ENCODE measurements at places on chromosomes 4 and X.

DNA sequence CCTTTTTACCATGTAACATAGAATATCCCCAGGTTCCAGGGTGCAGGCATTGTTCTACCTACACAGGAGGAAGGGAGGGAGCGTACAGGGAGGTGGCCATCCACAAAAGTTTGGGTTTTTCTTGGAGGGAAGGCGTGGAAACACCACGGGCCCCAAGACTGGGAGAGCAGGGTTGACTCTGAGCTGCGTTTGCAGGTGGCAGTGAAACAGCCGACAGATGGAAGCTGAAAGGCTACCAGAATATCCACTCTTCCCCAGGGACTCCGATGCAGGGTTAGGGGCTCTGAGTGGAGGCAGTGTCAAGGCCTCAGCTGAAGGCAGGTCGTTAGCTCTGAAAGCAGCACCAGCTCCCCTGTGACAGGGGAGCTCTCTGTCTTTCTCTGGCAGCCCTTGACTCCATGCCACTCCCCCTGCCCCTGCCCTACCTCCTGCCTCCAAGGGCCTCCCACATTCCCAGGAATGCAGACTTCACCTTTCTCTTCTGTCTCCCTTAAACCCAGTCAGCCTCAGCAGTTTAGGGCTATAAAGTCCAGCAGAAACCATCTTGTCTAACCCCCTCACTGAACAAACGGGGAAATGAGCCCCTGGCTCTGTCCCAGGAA is 14.0 kb upstream of the GLOD5 start:
- DNase-seq, result no peak

- DNase-seq, result no peak
Measured at GRCh38 chrX:43581888-43582539, 74.1 kb upstream of the MAOA start.

- DNase-seq, result no peak
Measured at GRCh38 chrX:9942086-9942485, 25.1 kb upstream of the CLDN34 start.

DNA sequence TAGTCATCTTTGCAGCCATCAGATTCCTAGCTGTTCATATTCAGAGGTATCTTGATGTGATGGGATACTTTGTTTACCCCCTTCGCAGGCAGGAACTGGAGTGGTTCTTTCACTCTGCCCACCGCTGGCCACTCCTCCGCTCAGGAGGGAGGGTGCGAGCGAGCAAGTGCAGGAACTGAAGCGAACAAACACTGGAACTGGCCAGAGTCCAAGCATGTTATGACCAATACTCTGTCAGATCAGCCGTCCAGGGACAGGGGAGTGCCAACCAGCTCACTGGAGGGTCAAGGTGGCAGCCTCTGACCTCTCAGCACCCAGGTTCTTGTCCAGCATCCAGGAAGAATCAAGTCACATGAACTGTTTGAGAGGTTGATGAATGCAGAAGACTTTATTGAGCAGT is 18.0 kb upstream of the MANBA start:
- DNase-seq, result no peak

- DNase-seq, result no peak
Measured at GRCh38 chr4:182231496-182231895, 11.7 kb upstream of the TENM3 start.

- DNase-seq, result no peak
Measured at GRCh38 chr4:180766045-180766444, 1477.2 kb upstream of the TENM3 start.

DNA sequence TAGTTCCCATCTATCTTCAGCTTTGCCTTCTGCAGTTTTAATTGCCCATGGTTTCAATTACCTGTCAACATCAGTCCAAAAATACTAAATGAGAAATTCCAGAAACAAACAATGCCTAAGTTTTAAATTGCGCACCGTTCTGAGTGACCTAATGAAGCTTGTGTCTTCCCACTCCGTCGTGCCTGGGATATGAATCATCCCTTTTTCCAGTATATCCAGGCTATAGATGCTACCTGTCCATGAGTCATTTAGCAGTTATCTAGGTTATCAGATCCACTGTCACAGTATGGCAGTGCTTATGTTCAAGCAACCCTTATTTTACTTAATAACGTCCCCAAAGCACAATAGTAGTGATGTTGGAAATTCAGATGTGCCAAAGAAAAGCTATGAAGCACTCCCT is 363.6 kb upstream of the FAM241A start:
- peak; percentile 9 for DNase-seq

GRCh38 chr4:184824081-184824775 is 1.5 kb downstream of the ACSL1 start:
- DNase-seq, result peak; percentile 56

DNA sequence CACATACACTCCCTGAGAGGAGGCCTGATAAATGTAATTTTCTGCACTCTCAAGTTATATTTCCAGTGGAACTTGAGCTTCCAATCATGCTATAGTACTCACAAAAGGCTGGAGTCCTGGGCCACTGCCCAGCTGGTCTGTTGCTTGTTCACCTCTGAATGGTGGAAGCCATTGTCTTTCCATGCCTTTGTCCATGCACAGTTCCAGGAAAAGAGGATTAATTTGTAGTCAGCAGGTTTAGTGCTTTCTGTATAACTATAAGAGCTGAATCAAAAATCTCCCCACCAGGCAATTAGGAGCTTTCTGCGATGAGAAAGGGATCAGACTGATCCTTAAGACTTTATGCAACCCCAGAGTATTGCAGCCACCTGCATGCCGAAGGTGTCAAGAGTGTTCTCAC is 195.4 kb upstream of the PGRMC2 start:
- no peak for DNase-seq

DNA sequence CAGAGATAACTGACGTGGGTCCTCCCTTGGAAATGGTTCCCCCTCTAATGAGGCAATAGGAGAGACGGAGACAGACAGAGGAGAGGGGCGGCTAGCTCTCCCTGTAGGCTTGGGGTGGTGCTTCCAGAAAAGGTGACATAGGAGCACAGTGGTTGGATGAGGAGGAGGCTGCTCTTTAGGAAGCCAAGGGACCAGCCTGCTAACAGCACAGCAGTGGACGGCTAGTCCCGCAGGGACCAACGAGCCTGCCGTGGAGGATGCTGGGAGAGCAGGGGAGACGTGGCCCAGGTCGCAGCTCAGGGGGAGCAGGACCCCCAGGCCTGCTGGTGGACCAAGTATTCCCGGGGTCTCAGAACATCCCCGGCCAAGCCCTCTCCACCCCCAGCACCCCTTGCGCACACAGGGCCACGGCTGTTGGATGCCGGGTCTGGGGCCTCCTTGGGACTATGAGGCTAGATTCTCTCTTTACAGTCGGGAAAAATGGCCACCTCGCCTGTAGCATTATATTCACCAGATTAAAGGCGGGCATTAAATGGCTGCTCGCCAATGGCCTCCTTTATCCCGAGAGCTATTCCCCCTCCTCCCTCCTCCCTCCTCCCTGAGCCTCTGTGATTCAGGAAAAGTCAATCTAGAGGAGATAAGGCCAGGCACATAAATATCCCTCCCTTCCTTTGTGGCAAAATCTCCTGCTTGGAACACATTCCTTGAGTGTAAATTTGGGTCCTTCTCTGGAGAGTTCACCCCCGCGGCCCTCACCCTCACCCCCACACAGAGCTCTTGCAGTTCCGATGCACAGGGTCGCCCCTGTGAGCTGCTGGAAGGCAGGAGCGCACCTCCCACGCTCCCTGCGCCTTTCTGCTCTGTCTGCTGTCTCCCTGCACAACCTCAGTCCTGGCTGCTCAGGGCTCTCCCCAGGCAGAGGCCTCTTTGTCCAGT is 30.5 kb upstream of the NSG1 start:
- no peak for DNase-seq

- DNase-seq, result peak; percentile 43
Measured at GRCh38 chr4:41632481-41633073, 94.6 kb downstream of the LIMCH1 start.

- peak; percentile 43 for DNase-seq
Measured at GRCh38 chr4:16641971-16642370, 256.5 kb downstream of the LDB2 start.

DNA sequence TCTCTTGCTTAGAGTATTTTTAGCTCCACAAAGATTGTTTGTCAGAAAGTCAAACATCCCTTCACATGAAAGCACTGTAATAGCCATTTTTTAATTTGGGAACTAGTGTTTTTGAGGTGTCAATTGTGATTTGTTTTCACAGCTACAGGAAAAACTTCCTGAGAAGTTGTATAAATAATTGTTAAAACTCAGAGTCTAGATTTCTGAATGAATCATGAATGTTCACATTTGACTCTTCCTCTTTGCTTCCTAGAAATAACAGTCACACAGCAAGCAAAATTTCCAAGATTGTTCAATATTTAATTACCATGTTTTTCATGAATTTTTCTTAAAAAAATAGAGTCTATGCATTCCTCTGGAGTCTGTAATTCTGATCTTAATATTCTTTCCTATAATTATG is 156.9 kb upstream of the SLC7A11 start:
- DNase-seq, result no peak

DNA sequence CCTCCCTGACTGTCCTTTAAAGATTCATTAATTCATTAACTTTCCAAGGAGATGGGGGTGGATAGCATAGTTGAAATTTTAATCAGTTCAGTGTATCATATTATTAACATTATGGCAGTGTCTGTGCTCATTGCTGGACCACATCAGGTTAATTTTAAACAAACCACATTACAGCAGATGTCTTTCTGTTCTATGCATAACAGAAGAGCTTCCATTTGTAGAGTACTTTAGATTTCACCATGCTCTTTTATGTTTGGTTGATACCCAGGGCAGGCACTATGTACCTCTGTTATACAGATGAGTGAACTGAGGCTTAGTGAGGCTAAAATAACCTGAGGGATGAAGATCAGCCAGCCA is 41.1 kb downstream of the AFF2 start:
- DNase-seq, result no peak

DNA sequence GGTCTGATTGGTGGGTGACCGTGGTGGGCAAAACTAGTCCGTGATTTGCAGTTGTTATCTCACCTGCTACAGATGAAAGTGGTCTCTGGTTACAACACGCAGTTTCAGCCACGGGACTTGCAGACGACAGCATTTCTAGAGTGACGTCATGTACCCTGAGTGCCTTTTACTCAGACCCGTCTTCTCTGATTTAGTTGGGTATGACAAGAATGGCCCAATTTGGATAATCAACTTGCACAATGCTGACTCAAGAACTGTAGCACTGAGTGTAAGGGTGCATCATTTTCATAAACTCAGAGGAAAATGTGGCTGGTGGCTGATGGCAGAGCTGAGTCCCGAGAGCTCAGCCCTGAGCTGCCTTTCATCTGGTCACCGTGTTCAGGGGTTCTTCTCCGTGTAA is 281.4 kb upstream of the FRG1 start:
- DNase-seq, result no peak

DNA sequence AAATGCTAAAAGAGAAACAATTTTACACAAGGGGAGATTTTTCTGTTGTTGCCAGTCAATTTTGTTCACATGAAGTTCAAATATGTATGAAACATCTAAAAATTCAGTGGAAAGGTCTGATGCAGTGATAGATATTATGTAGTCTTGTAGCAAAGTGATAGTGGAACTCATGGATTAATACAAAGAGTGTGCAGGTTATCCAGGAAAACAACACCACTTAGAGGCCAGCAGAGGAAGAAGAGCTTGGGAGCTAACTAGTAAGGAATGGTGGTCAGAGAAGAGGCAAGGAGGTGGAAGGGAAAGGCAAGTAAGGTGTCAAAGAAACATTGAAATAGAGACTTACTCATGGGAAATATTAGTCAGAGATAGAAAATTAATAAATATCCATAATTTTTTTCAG is 395.6 kb downstream of the MAPK10 start:
- DNase-seq, result no peak

- no peak for DNase-seq
Measured at GRCh38 chrX:154354013-154354412, 20.4 kb downstream of the FLNA start.

GRCh38 chr4:171353535-171353934 is 459.7 kb upstream of the GALNTL6 start:
- no peak for DNase-seq

DNA sequence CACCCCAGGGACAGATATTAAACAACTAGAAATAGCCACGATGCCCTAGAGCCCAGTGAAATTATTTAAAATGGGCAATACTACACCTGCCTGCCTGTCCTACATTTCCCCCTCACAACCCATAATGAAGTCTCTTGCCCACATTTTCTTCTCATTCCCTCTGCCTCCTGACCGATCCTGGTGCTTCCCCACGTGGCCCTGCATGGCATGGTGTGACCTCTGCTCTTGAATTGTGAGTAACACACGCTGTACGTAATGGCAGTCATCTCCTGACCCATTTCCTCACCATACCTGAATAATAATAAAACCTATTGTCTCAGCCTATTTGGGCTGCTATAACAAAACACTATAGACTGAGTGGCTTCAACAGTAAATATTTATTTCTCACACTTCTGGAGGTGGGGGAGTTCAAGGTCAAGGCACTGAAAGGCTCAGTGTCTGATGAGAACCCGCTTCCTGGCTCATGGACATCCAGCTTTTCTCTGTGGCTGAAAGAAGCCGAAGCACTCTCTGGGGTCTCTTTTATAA is 77.0 kb upstream of the ENPP6 start:
- no peak for DNase-seq

DNA sequence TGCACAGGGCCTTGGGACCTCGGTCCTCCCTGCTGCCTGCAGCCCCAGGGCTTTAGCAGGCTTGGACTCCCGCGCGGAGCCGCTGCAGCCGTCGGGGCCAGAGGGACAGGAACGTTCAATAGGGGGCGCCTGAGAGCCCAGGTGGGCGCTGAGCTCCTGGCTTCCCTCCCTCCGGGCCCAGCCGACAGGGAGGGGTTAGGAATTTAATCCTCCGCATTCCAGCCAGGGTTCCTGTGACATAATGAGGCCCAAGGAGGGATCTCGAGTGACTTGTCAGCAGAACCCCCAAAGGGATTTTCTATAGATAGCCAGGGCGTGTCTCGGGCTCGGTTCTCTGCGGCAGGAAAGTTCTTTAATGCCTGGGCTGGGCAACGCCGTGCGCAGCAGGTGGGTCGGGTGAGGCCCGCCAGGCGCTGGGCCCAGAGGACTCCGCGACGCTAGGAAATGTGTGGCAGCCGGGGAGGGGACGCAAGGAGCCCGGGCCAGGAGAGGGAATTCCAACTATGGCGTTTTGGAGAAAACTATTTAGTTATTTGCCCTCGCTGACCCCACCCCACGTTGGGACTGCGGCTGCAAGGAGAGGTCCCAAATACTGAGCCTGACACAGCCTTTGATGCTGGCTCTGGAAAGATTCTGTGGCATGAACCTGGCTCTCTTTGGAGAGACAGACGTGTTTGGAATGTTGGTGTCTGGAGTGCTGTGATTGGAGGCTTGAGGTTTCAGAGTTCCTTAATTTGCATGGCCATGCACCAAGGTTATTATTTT is 285.2 kb upstream of the GATB start:
- no peak for DNase-seq

- no peak for DNase-seq
Measured at GRCh38 chr4:156132196-156132595, 178.5 kb upstream of the CTSO start.

GRCh38 chr4:165905405-165906027 is 32.5 kb downstream of the TLL1 start:
- peak; percentile 3 for DNase-seq
